ENCODE measurements at places on chromosomes 5 and 9. TPM values are rescaled to one million over a fixed set of nuclear protein-coding genes. Genes with fewer than 3 reads are reported as not detected.
A peak's percentile ranks its signal among the peaks of the same experiment; 100 is the strongest.

DNA sequence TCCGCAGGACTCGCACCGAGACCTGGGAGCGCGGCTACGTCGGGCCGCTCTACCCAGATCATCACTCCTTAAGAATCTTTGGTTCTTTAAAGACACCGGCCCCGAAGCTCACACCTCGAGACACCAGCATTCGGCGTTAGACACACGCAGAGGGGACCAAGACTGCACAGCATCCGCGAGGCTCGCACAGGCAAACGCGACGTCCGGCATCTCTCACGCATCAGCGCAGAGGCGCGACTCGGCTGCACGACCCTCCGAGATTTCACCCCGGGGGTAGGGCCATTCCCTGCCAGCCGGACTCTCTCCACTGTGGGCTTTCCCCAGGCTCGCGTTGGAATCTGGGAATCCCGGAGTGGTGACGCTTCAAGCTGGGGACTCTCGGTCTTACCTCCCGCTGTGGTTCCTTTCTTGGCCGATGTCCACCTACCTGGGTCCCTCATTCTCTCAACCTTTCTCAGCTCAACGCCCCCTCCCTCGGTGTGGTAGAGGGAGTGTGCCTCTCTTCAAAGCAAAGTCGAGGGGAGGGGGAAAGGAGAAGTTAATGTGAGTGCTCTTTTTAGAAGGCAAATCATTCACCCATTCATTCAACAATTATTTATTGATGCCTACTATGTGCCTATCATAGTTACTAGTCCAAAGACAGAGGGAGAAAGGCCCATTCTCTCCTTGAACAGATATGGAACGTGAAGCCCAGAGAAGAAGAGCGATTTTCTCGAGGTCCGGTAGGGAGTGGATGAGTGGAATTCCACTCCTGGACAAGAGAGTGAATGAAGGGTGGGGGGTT, 1.3 kb upstream of the HAND1 start:
- no peak for DNase-seq

- DNase-seq: peak; percentile 6
Measured at GRCh38 chr5:159448-160172, 31.7 kb upstream of the LRRC14B start.

- no peak for DNase-seq
Measured at GRCh38 chr5:109111680-109112079, 298.1 kb downstream of the PJA2 start.

Gene C5orf52
- polyA plus RNA-seq: 0.09 TPM

DNA sequence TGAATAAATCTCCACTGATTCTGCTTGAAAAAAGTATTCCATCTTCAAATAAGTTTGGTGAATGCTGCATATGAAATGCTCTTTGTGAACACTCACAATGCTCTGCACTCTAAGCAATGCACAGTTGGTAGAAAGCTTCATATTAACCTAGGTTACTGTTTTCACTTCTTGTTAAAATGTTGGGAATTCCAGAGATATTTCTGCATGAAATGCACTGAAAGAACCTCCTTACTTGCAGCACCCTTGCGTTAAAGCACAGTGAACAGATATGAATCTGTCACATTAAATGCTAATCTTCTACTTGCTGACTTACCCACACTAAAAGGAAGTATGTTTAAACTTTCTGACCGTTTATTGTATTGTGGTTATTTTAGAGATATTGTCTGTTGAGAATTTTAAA, 584.1 kb upstream of the NUDT12 start:
- peak; percentile 11 for DNase-seq

DNA sequence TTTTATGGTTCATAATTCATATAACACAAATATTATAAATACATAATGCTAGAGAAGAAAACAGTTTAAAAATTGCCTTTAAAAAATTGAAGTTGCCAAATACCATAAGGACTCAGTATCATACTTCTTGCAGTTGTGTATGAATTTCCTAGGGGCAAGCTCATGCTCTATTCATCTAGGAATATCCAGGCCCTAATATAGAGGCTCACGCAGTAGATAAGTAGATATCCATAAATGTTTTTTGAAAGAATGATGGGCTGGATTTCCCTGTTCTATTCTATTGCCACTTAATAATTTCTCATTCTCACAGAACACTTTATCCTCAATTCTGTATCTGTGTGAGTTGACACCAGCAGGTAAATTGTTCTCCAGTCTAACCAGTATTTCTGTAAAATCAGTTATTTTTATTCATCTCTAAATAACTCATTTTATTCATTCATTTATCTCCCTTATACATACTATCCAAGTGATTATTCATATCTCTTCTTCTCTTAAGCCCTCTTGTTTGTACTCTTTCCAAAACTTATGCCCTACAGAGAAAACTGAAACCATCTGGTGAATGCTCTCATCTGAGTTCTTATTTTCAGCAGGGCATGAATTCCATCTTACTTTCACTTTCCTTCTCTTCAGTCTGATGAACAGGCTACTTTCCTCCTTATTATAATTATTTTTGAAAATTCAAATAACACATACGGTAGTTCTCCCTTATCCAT, 97.1 kb downstream of the SLC44A1 start:
- DNase-seq: peak; percentile 14

GRCh38 chr5:139930406-139930805, 112.7 kb downstream of the NRG2 start:
- no peak for DNase-seq

- no peak for DNase-seq
Measured at GRCh38 chr5:31701642-31702299, 62.8 kb downstream of the PDZD2 start.

Gene GPRIN1
- polyA plus RNA-seq: 0.39 TPM

Gene PCSK1
- polyA plus RNA-seq: 0.08 TPM

- DNase-seq: no peak
Measured at GRCh38 chr5:139426203-139426885, 13.0 kb downstream of the DNAJC18 start.

DNA sequence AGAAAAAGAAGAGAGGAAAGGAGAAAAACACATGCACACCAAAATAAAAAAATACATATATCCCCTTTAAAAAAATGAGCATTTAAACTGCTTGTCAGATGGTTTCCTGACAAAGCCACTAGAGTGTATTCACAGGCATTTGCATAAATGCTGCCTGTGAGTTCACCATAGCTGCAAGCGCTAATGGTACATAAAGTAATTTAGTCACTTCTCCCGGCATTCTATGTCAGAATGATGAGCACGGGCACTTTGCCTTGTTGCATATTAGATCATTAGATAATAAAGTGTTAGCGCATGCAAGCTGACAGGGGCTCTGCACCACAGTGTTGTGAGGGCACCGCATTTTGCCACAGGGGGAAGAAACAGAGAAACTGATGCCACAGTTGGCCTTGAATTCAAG, 280.6 kb downstream of the EBF1 start:
- DNase-seq: no peak

Gene TUSC1
- 14.0 TPM for polyA plus RNA-seq

DNA sequence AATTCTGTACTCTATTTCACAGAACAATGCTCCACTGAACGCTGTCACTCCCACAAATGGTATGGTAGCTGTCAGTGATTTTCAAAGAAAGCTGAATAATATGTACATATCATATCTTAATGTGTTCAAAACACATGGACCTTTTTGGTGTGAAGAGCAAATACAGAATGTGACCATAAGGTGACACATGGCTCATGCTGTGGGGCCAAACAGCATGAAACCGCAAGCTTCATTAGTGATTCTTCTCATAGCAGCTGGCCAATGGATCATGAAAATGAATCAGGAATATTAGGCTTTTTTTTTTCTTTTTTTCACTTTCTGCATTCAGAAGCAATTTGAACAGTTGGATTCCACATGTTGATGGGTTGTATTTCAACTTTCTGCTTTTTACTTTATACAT, 54.9 kb upstream of the CDH9 start:
- no peak for DNase-seq
